Hematopoietic multipotent progenitor cell (in vitro differentiated cells): ENCODE measurements at places on chromosomes 3 and 15. TPM values are rescaled to one million over a fixed set of nuclear protein-coding genes. Genes with fewer than 3 reads are reported as not detected.

GATM gene
- total RNA-seq = 23.2 TPM

GRCh38 chr3:126352476-126353454 is 4.4 kb downstream of the KLF15 start:
- DNase-seq = no peak

DNA sequence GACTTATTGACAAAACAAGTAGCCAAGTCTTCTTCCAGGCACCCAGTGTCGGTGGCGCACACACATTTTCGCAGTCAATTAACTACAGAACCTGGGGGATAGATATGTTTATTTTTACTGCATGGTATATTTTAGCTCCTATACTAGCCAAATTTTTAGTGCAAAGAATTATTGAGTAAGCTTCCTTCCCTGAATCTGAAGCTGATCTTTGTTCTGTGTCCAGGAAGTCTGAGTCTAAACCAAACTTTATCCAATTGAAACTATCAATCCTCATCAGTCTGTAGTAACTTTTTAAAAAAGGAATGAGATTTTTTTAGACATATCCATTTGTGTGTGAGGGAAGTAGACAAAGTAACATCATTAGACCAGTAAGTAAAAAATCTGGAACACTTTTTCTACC is 133.1 kb downstream of the GADL1 start:
- DNase-seq = no peak

DNA sequence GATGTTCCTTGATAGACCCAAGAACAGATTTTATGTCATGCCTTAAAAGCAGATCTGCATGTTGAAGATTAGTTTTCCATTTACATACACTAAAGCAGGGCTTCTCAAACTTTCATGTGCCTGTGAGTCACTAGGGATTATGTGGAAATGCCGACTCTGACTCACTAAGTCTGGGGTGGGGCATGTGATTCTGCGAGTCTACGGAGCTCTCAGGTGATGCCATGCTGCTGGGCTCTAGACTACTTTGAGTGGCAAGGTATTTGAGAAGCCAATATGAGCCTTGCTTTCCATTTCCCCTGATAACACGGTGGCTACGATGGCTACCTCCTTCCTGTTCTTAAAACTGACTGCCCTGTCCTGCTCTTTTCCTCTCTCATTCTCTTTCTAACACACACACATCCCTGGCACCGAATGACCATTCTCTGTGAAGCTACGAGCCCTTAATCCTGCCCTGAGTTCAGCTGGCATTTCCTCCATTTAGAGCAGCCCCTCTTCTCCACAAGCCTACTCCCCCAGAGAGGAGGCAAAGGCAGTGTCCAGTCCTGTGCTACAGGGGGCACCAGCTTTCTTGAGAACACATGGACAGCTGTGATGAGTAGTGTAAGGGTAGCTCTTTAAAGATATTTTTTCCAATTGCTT is 39.7 kb upstream of the PYGO1 start:
- no peak for DNase-seq

GRCh38 chr15:45948181-45948621 is 313.4 kb downstream of the SQOR start:
- DNase-seq = no peak

DNA sequence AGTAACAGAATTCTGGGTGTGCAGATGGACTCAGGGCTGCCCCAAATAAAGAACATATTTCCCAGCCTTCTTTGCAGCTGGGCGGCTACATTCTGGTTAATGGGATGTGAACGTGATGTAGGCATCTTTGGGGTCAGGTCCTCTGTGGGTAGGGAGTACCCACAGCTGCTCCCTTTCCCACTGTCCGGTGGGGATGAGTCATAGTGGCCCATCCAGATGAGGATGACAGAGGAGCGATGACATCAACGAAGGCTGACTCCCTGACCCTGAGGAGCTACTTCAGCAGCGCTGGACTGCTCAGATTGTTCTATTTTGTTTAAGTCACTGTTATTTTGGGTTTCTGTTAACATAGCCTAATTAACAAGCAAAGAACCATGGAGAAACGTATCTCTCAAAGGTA is 38.0 kb downstream of the SRPRB start:
- DNase-seq = no peak

CHRNB4 gene
- total RNA-seq = 0.27 TPM

DNA sequence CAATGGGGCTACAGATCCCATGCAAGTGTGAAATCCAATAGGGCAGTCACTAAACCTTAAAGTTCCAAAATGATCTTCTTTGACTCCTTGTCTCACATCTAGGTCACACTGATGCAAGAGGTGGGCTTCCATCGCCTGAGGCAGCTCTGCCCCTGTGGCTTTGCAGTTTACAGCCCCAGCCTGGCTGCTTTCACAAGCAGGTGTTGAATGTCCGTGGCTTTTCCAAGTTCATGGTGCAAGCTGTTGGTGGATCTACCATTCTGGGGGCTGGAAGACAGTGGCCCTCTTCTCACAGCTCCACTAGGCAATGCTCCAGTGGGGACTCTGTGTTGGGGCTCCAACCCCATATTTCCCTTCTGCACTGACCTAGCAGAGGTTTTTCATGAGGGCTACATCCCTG is 68.5 kb upstream of the PRR20G start:
- DNase-seq = no peak

- DNase-seq = no peak
These were observed 44.5 kb downstream of the CTDSPL start for GRCh38 chr3:37905987-37906674.

RBP2 gene
- not detected for total RNA-seq

MUSTN1 gene
- total RNA-seq = 0.27 TPM

SLC22A14 gene
- total RNA-seq = under 0.01 TPM

IQCB1 gene
- total RNA-seq = 22.6 TPM

CALML4 gene
- 9.7 TPM for total RNA-seq

- no peak for DNase-seq
These were observed 614.4 kb downstream of the FHIT start for GRCh38 chr3:60636846-60637245.

DNA sequence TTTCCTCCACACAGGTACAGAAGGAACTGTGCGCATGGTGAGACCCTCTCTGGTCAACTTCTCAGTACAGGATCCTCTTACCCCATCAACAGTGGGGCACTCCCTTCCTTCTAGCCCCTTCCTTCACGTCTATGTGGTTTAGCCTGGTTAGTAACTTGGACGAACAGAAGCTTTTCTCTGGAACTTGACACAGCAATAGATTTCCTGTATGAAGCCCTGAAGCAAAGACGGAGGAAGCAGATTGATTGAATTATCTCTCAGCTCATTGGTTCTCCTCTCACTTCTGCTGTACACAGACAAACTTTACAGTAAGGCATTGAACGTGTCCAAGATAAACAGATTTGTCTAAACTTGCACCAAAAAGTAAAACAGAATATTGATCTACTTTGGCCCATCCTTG is at the start of gene CD200R1:
Gene CD200R1 (minus strand): TSS at position 210 of the 400 bp plus-strand sequence. CDS start 246 bp downstream, outside the sequence.
- no peak for DNase-seq

DNA sequence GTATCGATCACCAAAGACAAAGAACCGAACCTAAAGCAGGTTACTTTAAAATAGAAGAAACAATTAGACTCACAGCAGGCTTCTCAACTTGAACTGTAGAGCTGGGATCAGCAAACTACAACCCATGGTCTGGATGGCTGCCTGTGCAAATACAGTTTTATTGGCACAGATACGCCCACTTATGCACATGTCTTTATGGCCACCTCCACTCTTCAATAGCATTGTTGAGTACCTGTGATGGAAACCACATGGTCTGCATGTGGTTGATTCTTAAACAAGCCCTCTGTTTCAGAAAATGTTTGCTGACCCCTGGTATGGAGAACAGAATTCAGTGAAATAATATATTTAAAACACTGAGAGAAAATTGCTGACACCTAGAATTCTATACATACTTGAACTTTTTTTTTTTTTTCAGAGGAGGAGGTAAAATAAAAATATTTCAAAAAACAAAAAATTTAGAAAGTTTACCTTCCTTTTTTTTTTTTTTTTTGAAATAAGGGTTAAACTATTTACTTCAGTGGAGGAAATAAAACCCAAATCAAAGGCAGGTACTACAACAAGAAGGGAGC is 263.8 kb upstream of the ATP10A start:
- DNase-seq = no peak

SV2B gene
- total RNA-seq = 0.27 TPM

DNA sequence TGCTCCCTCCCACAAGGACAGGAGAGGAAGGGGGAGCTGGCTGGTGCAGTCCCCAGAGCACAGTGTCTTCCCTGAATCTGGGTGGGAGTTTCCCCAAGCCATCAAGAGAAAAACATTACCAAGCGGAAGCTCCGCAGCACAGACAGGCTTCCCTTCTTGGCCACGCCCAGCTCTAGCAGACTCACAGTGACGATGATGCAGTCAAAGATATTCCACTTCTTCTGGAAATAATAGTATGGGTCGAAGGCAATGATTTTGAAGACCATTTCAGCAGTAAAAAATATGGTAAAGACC is 76.7 kb downstream of the SCN10A start:
- DNase-seq = no peak

GRCh38 chr3:191047930-191048329 is 151.1 kb upstream of the OSTN start:
- no peak for DNase-seq

SNX33 gene
- 10.5 TPM for total RNA-seq

GRCh38 chr3:196654735-196655090 is 15.2 kb downstream of the NRROS start:
- no peak for DNase-seq

DNA sequence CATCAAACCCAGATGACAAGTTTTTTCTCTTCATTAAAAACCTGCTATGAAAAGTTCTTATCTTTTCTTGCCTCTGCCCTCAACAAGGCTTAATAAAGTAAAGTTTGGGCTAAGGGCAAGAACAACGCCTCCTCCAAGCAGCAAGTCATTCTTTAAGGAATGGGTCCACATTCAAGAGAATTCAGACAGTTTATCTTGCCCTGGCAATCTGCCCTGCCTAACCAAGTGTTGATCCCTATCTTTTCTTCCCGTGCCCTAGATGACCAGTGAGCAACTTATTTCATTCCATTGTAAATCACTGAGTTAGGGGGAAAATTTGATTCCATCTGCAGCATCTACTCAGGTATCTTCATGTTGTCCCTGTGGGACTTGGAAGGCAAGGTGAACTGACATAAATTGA is 370.3 kb upstream of the DPPA4 start:
- DNase-seq = no peak

CHRD gene
- under 0.01 TPM for total RNA-seq

- DNase-seq = no peak
These were observed 150.3 kb downstream of the SAMMSON start for GRCh38 chr3:70149714-70150400.

DNA sequence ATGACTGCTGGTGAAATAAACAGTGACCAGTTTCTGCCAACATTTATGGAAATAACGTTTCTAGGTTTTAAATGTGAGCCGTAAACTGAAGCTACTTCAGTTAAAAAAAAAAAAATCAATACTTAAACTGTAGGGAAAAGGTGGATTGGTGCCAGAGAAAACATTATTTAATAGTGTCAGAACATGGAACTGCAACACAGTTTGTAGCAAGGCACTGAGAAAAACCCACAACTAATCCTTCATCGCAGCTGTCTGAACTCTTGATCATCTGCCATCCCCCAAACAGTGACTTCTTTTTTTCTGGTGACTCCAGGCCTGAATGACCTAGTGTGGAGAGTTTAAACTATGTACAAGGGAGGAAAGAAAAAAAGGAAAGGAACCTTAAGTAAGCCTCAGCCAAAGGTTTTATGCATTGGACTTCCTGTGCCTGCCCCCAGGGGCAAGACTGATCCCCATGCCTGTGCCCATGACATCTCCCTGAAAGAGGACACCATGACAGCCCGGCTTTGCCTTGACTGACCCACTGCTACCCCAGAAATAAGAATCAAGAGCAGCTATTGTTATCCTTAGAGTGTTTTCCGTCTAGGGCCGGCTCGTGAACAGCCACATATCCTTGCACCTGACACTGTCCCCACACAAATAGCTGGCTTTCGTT is 33.1 kb downstream of the CRTAP start:
- peak; percentile 39 for DNase-seq

MKRN3 gene
- 1.3 TPM for total RNA-seq

- no peak for DNase-seq
These were observed 103.2 kb downstream of the EPHB1 start for GRCh38 chr3:134898181-134898754.

- no peak for DNase-seq
These were observed 541.0 kb upstream of the LMCD1 start for GRCh38 chr3:7960601-7961000.

DNA sequence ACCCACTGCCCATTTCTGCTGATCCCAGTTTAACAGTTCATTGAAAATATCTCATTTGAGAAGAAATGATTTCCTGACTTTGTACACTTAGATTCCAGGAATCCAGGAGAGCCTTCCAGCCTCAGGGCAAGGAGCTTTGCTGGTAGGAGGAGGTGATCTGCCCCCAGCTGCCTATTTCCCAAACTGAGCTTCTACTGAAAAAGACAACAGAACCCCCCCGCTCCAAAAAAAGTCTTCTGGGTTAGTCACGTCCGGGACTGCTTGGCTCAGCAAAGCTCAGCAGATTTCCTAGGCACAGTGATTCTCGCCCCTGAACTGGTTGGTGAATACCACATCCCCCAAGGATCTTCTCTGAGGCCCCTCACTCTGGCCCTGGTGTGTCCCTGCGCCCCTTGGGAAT is 13.1 kb downstream of the SLC6A6 start:
- no peak for DNase-seq

GRCh38 chr15:57045741-57046382 is 127.4 kb downstream of the TCF12 start:
- DNase-seq = no peak

DNA sequence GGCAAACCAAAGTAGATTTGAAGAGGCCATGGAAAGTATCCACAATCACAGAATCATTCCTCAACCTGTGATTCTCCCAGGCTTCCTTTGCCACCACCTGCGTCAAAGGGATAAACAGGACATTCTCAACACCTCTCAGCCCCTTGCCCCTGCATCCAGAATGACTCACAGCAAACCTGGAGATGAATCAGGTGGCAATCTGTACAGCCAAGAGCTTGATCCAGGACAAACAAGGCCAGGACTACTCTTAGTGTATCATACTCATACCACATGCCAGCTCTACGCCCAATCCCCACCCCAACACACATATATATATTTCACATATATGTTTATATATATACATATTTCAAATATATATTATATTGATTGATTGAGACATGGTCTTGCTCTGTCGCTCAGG is 23.6 kb upstream of the C3orf62 start:
- no peak for DNase-seq

TLR9 gene
- total RNA-seq = under 0.01 TPM

CIDEC gene
- under 0.01 TPM for total RNA-seq

GRCh38 chr3:12588039-12589009 is 31.4 kb downstream of the MKRN2 start:
- no peak for DNase-seq

GRCh38 chr15:91515188-91515754 is 338.2 kb upstream of the SLCO3A1 start:
- DNase-seq = peak; percentile 41

UBP1 gene
- 42.0 TPM for total RNA-seq

- DNase-seq = no peak
These were observed 260.1 kb upstream of the CTNNB1 start for GRCh38 chr3:40939030-40939740.

GRCh38 chr3:13072239-13072599 is 1.0 kb downstream of the IQSEC1 start:
- DNase-seq = no peak

GRCh38 chr15:56774356-56774755 is 41.0 kb upstream of the ZNF280D start:
- DNase-seq = no peak

- DNase-seq = no peak
These were observed 69.6 kb downstream of the SEMA5B start for GRCh38 chr3:122957707-122958689.

CLRN1 gene
- not detected for total RNA-seq

LMAN1L gene
- total RNA-seq = 0.27 TPM
